NT2/D1 (cell line): ENCODE measurements at places on chromosomes 7 and 10.

GRCh38 chr10:31885971-31886370, 42.7 kb downstream of the ARHGAP12 start:
- no peak for DNase-seq

- DNase-seq: no peak
Measured at GRCh38 chr7:13416071-13416470, 573.4 kb downstream of the ETV1 start.

DNA sequence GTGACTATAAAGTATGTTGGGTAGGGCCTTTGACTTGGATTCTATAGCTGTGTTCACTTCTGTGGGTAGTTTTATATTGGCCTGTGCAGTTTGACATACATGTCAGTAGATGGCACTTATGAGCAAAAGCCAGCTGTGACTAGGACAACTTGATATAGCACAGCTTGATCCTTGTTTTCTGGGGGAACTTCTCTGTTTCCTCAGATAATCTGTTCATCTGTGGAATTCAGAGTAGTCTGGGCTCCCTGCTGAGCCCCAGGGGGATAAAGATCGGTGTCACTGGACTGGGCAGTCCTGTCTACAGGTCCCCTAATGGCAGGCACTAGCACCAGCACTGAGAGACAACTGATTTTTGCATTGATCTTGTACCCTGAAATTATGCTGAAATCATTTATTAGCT, 25.4 kb downstream of the CYP2C9 start:
- peak; percentile 39 for DNase-seq

DNA sequence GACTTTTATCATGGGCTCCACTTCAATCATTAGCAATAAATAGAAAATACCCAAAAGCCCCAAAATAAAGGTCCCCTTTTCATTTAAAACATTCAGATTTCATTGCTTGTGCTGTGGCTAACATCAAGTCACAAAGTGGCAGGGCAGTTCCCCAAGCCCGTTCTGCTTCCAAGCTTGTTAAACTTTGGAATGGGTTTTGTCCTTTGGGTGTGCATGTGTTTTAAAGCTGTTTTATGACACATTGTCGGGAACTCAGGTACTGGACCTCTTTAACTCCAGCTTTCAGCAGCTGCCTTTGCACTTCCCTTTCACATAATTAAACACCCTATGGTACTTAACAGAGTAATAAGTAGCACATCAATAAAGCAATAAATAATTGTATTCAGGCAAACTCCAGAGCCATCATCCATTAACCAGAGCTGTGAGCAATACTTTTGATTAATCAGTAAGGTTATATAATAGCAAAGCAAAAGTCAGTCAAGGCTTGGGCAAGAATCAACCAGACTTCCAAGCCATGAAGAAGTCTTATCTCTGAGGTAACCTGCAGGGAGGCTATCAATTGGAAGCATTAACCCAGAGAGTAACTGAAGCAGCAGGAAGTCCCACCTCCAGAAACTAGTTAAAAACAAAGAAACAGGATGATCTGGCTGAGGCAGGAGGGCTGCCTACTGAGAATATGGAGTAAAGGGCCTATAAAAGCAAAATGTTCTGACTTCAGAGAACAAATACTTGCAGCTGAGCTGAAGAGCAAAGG, 56.1 kb upstream of the ARID5B start:
- no peak for DNase-seq

DNA sequence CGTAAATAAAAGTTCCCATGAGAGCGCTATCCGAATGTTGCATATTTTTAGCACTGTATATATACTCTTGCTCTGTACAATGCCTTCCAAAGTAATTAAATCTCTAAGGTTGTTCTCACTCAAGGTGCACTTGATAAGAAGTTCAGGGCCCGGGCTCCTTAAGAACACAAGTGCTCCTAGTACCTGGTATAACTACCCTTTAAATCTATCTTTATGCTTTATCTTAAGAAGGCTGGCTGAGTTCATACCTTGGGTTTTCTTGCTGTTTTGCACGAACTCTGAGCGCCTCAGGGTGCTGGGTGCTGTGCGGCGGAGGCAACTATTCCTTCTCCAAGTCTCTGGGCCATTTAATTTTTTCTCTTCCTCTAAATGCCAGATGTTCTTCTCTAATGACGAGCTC, 80.4 kb downstream of the DNMBP start:
- no peak for DNase-seq
